Renal cortical epithelial cell (primary cell): ENCODE measurements at places on chromosomes 7 and 10.
A peak's percentile ranks its signal among the peaks of the same experiment; 100 is the strongest.

DNA sequence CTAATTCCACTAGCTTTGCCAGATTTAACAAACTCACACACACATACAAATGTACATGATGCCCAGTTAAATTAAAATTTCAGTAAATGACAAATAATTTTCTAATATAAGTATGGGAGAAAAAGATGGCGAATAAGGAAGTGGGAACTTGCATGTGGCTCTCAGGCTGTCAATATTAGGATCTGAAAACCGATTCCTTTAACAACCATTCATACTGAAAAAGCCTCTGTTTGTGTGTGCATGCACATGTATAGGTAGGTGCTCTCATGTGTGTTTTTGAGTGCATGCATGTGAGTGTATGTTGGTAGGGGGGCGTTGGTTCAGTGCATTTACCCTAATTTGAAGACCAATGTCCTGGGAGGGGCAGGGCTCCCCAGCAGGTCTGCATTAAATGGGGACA lies 125.3 kb downstream of the HTR7 start:
- no peak for DNase-seq

GRCh38 chr7:75617634-75618234 lies 121.0 kb downstream of the HIP1 start:
- peak; percentile 66 for DNase-seq

DNA sequence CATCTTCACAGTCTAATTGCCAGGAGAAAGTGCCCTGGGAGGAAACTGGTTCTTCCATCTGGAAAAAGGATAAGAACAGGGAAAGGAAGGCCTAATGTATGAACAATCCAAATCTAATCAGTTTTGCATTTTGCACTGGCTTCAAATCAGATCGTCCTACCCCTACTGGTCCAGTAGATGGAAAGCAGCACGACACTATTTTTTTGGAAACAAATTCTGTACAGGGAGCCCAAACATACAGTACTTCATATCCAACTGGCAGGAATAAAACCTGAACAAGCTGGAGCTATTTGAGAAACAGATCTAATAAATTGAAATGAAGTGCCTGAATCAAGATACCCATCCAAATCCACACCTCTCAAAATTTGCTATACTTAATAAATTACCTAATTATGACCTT lies 36.5 kb downstream of the ETV1 start:
- no peak for DNase-seq

DNA sequence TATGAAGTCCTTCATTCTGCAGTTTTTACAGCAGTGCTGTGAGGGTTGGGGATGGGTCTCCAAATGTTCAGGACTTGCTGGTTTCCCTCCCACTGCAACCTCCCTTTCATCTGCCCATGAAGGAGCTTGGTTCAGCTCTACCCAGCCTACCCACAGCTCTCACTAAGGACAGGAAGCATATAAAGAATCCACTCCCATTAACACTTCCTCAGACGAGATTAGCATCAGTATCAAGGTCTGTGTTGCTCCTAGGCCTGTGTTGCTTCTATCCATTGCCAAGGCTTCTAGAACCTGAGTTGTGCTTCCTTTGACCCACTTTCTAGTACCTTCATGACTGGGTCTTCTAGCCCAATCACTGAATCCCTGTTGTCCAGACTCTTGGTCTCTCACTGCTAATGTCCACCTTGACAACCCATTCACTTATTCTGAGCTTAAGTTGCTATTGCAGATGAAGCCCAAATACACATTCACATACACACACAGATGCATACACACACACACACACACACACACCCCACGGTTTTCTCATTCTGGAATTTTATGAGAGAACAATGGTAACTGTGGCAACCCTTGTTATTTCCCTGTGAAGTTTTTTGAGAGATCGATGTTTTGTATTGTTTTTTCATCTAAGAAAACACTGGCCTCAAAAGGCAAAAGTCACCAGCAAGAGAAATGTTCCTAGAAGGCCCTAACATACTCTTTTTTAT lies 248.1 kb downstream of the MTERF1 start:
- no peak for DNase-seq

- DNase-seq = peak; percentile 93
These were observed 27.1 kb downstream of the OGDH start for GRCh38 chr7:44633254-44634186.

DNA sequence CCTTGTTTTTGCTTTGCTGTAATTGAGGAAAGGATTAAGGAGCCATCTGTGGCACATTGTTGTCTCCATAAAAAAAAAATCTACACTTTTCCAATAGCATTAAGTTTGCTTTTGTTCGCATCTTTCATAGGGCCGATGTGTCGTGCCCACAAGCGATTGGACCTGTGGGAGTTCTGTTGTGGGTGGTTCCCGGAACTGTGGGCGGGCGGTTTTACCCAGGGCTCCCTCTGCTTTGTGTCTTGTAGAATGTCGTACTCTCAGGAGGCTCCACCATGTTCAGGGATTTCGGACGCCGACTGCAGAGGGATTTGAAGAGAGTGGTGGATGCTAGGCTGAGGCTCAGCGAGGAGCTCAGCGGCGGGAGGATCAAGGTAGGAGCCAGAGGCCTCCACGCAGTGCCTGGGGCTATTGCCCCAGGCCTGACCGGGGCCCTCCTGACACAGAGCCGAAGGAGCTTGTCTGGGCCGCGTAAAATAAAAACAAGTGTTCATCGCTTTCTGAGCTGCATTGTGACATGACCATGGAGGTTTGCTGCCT lies 92.4 kb downstream of the ACTR3B start:
- no peak for DNase-seq

GRCh38 chr7:17910377-17910776 lies 29.9 kb downstream of the SNX13 start:
- DNase-seq = no peak

GRCh38 chr10:48526011-48526821 lies 78.7 kb downstream of the ARHGAP22 start:
- peak; percentile 93 for DNase-seq

DNA sequence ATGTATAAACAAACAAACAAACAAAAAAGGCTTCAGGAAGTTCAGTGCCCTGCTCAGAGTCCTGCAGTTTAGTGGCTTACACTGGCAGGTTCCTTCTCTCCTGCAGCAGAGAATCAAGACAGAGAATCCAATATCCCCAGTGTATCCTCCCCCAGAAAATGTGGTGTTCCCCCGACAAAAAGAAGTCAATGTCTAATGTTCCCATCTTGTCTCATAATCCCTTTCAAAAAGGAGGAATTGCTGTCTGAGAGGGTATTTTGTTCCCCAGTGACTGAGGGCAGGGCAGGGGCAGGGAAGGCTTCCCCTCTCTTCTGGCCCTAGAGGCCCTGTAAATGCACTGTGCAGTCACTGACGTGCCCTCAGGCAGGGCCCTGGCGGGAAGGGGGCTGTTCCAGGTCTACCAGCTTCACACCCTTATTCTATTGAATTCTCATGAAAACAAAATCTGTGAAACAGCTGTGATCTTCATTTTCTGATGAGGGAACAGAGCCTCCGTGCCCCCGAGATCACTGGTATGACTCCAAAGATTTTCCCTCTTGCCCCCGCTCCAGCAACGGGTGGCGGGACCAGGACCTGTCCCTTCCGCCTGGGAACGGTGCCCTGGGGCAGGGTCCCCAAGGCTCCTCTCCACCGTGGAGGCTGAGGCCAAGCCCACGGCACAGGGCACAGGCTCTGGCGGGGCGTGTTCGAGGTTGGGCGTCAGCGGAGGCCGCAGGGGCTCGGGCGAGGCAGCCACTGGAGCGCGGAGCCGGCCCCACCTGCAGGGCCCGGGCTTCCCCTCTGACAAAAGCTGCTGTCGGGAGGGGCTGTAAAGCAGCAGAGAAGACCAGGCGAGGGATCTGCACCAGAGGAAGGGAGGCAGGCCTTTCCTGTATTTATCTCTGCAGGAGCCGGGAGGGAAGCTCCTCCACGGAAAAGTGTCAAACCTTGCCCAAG lies 13.4 kb upstream of the WDFY4 start:
- peak; percentile 7 for DNase-seq

GRCh38 chr7:39164887-39165286 lies 187.2 kb downstream of the POU6F2 start:
- no peak for DNase-seq

GRCh38 chr7:43843296-43843695 lies 26.0 kb downstream of the MRPS24 start:
- no peak for DNase-seq

- no peak for DNase-seq
These were observed 188.5 kb upstream of the PLXNA4 start for GRCh38 chr7:132764762-132765161.

DNA sequence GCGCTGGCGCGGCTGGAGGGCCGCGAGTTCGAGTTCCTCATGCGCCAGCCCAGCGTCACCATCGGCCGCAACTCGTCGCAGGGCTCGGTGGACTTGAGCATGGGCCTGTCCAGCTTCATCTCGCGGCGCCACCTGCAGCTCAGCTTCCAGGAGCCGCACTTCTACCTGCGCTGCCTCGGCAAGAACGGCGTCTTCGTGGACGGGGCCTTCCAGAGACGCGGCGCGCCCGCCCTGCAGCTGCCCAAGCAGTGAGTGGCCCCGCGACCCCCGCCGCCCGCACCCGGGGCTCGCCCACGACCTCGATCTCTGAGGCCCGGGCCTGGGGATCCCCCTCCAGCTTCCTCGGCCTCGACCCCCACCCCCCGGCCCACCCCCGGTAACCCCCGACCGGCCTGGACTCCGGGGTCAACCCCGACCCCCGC lies 537 bp downstream of the FOXK1 start:
- DNase-seq = peak; percentile 32

GRCh38 chr7:90919816-90920215 lies 323.7 kb downstream of the CDK14 start:
- DNase-seq = no peak

DNA sequence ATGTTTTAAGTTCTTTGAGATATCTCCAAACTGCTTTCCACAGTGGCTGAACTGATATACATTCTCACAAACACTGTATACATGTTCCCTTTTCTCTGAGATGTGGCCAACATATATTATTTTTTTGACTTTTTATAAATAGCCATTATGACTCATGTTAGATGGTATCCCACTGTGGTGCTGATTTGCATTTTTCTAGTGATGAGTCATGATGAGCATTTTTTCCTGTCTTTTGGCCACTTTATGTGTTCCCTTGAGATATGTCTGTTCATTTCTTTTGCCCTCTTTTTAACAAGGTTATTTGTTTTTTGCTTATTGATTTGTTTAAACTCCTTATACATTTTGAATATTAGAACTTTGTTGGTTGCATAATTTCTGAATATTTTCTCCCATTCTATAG lies 1055.1 kb downstream of the NXPH1 start:
- peak; percentile 65 for DNase-seq

- DNase-seq = no peak
These were observed 457 bp downstream of the PLOD3 start for GRCh38 chr7:101216860-101217387.

- DNase-seq = no peak
These were observed 59.9 kb downstream of the CACUL1 start for GRCh38 chr10:118694848-118695247.

GRCh38 chr7:13641714-13642113 lies 347.8 kb downstream of the ETV1 start:
- DNase-seq = peak; percentile 12

GRCh38 chr10:26723016-26723415 lies 25.5 kb downstream of the PDSS1 start:
- DNase-seq = no peak

DNA sequence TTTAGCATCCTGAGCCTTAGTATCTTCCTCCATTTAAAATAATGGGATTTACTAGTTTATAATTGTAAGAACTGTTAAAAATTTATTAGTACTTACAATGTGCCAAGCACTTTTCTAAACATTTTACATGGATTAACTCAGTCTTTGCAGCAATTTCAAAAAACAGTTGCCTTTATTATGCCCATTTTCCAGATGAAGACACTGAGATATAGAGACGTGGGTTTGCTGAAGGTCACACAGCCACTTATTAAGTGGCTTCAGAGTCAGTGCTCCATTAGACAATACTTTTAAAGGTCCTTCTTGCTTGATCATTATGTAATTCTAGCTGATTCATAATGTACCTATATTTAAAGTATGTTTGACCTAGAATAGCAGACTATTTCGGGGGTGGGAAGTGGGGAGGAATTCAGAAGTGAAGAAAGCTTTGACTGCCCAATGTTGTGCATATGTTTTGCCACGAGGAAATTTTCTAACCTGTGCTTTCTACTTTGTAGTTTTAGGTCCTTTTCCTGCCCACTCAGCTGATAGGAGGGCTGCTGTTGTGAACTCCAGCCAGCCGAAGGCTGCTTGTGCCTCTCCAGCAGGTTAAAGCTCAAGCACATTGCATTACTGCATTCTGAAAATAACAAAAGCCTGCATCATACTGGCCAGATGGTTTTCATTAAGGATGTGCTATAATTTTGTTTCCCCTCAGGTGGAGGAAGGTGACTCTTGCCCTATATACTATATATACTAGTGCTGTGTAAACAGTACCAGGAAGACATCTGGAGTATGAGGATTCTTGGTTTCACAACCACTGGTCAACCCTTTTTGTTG lies 4.3 kb downstream of the PLEKHA8 start:
- DNase-seq = peak; percentile 19

- no peak for DNase-seq
These were observed 327.9 kb downstream of the ACTR3B start for GRCh38 chr7:153087498-153087897.

GRCh38 chr7:155526225-155526624 lies 20.1 kb downstream of the CNPY1 start:
- no peak for DNase-seq

GRCh38 chr7:101137651-101138212 lies 10.8 kb downstream of the SERPINE1 start:
- no peak for DNase-seq

GRCh38 chr7:158997110-158997453 lies 140.7 kb downstream of the DYNC2I1 start:
- DNase-seq = no peak

DNA sequence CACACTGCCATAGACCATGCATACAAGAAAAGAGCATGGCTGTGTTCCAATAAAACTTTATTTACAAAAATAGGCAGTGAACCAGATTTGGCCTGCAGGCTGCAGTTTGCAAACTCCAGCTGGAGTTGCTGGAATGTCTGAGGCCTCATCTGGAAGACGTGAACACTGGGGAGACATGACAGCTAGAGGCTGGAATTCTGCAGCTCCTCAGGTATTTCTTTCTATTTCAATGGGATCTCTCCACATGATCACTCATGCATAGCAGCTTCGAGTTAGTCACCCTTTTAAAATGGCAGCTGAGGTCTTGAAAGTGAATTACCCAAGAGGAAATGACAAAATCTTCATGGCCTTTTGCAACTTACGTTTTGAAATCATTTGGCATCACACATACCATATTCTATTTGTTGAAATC lies 52.6 kb upstream of the BET1 start:
- peak; percentile 100 for DNase-seq

- no peak for DNase-seq
These were observed 348.5 kb downstream of the BBS9 start for GRCh38 chr7:33477719-33478480.

GRCh38 chr7:81244224-81244623 lies 325.4 kb upstream of the SEMA3C start:
- peak; percentile 9 for DNase-seq

- DNase-seq = no peak
These were observed 29.1 kb upstream of the DMTF1 start for GRCh38 chr7:87123105-87123504.
